ENCODE measurements at places on chromosomes 2 and 18.
A peak's percentile ranks its signal among the peaks of the same experiment; 100 is the strongest.

DNA sequence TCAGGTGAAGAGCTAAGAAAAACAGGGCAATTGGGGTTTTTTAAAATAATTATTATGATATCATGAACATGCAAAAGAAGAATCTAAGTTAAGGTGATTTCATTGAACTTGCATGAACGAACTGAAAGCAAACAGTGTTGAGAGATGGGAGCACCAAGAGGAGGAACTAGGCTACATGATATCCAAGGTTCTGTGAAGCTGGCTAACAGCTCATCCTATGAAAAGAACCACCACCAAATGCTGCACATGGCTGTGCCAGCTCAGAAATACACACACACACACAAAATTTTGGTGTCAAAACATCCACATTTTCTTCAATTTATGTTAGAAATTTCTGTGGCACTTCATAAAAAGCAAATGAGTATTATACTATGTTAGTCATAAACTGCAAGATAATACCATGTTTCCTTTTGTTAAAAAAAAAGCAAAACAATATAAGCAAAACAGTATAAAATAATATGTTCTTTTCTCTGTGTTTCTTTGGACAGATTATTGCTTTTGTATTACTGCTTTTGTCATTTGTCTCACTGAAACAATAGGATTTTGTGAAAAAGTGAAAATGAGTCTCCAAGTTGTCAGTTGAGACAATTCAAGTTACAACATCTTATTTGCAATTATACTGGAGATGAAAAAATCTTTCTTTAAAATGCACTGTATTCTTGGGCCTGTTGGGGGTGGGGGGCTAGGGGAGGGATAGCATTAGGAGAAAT, 12.6 kb upstream of the TTC32 start:
- no peak for DNase-seq

DNA sequence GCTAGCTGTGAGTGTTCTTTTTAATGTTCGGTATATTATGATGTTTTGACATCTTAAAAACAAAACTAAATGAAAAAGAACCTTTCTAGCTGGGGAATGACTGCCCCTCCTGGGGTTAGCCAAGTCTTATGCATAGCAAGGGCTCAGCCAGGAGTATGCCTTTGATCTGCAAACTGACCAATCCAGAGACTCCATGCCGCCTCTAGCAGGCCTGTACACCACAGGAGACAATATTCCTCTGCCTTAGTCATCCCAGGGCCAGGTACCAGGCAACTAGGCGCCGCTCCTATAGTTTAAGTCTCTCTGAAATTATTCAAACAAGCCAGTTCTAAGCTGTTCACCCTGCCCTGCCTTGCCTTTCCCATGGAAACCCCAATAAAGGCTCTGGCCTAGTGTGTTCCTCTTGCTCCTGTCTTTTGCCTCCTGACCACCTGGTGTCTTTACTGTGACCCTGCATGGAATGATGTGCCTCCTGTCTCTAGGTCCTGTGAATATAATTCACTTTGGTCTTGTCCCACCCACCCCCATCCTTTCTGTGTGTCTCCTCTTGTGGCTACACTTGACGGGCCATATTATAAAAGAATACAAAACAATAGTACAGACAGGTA, 52.0 kb upstream of the CHN1 start:
- DNase-seq, result no peak

- DNase-seq, result peak; percentile 67
These were observed 47.4 kb upstream of the SMAD7 start for GRCh38 chr18:48997985-48998831.

GRCh38 chr2:16189836-16190160, 249.4 kb downstream of the MYCN start:
- DNase-seq, result no peak

DNA sequence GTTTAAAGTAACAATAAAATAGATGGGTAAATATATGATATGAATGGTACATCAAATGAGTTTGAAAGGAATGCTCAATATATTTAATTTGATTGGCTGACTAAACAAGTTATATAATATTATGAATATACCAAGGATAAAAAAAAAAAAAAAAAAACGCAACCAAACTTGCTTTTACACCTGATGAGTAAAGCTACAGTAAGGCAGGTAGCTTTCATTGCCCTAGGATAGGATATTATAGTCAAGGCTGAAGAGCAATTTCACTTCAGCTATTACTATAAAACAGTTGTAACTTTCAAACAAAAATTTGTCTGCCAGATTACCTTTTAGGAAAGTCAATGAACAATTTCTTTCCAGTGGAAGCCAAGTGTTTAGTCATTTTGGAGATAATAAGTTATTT, 56.8 kb upstream of the PEX13 start:
- DNase-seq, result no peak

DNA sequence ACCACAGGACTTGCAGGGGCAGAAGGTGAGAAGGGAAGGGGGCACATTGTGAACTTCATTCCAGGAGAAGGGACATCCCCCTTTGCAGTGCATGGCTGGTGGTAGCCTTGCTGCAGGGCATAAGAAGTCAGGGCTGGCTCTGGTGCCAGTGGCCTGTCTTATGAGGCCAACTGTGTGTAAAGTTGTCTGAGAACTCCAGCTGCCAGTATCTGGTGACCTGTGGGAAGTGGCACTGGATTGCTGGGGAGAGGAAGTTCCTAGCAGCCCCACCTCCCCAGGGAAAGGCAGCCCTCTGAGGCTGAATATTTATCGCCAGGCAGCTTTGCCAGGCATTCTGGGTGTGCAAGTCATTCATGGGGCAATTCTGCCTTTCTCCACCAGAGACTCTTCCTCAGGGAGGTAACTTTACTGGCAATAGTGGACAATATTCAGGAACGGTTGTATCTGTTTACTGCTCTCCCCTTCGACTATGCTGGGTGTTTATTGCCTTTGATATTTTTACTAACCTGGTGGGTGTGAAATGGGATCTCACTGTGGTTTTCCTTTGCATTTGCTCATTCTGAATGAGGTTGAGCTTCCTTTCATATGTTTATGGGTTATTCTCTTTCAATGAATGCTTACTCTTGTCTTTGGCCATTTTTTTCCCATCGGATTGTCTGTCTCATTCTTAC, 12.3 kb downstream of the TRPM8 start:
- no peak for DNase-seq

DNA sequence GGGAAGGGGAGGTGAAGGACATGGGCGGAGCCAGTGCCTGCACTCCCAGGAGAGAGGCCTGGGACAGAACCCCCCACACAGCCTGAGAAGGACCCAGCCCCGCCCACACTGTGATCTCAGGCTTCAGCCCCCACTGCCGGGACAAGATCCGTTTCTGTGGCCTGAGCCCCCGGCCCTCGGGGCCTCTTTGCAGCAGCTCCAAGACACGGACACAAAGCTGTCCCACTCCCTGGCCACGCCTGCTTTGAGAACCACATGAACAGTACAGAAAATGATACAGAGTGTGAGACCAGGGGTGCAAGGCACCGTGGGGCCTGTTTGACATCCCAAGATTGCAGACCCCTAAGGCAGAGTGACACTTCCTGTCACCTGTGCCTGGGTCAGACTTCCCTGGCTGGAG, 74.5 kb downstream of the TWIST2 start:
- no peak for DNase-seq

DNA sequence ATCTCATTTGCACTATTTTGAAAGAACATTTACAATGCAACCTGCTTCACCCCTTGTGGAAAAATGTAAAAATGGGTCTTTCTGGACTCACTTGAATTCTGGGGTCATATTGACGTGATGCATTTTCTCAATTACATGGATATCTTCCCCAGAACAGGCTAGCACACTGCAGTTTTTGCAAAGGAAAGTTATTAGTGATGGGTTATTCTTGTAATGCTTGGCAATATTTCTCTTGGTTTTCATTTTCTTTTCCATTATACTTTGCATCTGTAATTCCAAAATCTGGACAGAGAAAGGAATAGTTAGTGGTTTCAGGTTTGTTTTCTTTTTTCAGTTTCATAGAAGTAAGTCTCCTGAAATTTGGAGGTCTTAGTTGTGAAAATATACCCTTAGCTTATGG, 24.8 kb upstream of the FAP start:
- no peak for DNase-seq

DNA sequence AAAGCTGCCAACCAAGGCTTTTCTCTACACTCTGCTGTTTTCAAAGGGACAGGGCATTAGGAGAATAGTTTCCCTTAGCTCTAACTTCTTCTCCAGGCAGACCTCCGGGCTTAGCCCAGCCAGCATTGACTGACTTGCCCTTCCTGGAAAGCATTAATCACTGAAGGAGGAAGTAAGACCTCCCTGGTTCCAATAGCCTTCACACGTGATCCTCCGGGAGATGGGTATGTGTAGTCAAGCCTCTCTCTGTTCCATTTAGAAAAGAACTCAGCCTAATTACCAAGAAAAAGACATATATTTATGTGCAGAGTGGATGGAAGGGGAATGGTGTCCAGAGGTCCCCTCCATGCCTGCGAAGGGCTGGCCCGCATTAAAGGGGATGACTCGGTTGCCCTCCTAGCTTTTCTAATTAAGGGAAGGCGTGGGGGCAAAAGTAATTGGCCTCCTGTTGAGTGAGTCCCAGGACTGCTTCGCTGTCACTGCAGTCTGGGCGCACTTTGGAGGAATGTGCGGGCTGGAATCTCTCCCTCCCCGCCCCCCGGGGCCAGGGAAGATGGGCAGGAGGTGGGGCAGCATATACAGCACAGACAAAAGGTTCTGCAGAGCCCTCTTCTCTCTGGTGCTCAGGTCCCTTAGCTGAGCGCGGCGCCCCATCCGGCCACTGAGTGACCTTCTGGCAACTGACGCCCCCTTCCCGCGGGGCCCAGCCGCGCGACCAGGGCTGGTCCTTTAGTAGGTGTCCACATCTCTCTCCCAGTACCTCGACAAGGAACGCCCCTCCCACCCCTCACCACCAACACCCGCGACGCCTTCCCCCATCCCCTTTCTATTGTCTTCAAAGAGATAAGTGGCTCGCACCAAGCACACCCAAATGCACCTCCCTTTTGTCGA, 686.0 kb downstream of the NRXN1 start:
- DNase-seq, result peak; percentile 71

- no peak for DNase-seq
These were observed 17.6 kb upstream of the ZAP70 start for GRCh38 chr2:97695744-97696143.

DNA sequence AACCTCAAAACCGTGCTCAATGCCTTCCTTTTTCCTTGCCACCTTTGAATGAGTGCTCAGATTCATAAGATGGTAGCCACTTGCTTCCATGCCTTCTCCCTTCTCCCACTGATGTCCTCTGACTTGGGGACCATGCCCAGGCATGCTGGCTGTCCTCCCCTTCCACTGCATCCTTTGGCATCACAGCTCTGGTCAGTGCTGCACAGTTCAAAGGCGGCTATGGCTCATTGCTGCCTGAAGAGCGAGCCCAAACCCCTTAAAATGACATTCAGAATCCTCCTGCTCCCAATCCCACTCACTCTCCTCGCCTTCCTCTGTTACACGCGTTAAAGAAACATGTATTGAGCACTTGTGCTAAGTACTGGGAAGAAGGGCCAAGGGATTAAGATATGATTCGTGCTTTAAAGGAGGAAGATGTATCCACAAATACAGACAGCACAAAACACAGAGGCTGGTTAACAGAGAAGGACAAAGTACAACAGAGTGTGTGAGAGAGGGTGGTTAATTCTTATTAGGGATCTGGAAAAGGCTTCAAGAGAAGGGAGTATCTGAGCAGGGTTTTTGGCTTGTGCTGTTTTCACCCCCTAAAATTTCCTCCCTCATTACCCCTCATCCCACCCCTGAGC, 81.8 kb downstream of the CERKL start:
- DNase-seq, result peak; percentile 50

DNA sequence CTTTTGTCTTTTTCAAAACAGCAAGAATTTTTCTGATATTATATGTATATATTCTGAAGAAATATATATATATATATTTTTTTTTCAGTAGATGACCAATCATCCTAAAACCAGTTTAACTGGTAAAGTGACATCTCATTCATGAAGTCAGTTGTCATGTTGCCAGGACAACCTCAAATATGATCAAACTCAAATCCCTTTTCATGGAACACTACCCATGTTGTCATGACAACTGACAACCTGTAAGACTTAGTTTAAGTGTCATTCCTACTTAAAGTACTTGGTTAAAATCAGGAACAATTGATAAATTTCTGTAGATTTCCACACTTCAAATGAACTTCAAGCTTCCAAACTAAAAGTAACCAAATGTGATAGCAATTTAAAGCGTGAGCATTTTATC, 101.8 kb upstream of the ERBB4 start:
- peak; percentile 67 for DNase-seq

DNA sequence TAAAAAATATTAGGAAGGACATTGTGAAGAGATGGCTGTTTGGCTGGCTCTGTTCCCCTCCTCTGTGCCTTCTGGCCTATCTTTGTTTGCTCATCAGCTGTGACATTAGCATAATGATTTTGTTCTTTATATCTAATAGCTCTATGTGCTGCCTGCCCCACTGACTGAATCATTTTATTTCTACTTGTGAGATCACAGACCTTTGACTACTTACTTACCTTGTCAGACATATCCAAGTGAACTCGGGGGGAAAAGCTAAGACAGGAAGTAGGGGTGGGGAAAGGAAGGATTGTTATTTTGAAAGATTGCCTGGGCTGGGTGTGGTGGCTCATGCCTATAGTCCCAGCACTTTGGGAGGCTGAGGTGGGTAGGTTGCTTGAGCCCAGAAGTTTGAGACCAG, 104.2 kb downstream of the ASAP2 start:
- DNase-seq, result no peak

DNA sequence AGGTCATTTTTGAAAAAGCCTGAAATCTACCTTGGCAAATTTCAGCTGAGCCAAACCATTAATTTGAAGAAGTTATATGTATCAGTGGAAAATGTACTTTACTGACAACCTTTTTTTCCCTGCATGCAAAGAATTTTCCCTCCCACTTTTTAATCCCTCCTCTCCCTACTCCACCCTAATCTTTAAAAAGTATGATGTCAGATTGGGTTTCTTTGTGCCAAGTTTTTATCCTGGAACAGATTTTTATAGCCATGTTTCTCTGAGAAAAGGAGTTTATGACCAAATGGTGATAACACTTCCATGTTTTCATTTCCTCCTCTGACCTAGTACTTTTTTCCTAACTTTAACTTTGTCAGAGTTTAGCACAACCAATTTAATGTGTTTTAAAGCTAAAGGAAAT, 250.3 kb upstream of the FOSL2 start:
- DNase-seq, result no peak

- DNase-seq, result no peak
These were observed 33.3 kb upstream of the ANKRD62 start for GRCh38 chr18:12060182-12060870.

- no peak for DNase-seq
These were observed 121.5 kb downstream of the PIEZO2 start for GRCh38 chr18:11027862-11028261.

DNA sequence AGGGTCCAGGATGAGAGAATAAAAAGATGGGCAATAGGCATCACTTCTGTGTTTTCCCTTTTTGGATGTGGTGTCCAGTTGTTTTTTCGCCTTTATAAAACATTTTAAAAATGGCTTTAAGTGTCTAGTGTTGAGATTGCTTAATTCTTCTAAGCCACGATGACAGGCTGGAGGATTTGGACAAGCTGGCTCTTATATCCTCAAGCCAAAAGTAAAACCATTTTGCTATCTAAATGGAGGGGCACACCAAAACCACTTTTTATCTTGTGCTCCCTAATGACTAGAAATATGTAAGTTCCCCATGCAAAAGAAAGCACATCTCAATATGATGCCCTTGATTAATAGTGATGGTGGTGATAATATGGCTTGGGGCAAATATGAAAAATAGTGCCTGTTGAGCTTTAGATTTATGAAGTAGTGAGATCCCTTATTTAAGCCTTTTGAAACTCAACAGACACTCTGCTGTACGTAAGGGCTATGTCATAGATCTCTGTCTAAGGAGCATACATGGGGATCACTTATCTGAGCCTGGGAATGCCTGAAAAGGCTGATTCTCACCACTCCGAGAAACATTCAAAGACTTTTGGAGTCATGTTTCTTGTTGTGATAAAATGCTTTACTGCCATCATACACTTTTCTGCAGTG, 185.5 kb downstream of the KCNS3 start:
- DNase-seq, result no peak

GRCh38 chr18:57789090-57789489, 14.0 kb downstream of the ATP8B1 start:
- DNase-seq, result no peak
